ENCODE measurements at places on chromosomes 2 and 18.
A peak's percentile ranks its signal among the peaks of the same experiment; 100 is the strongest.

DNA sequence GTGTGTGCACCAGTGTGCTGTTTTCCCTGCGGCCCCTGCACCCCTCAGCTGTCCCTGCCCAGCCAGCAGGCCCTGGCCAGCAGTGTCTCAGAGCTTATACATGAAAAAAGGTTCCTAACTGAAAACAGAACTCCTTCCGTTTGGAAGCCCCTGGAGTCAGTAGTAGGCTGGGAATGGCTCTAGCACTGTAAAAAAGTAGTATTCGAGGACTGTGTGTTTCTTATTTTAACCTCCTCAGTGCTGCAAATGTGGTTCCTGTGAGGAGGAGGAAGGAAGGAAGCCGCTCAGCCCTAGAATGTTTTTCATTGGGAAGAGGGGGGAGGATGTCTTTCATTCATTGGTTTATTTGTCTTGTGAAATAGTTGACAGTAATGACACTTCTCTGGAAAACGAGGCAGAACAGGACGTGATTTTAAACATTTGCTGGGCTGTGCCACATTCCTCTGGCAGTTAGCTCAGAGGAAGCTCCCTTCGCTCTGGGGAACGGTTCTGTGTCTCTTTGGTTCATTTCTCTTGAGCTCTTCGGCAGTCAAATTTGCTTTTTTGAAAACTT, 103.5 kb downstream of the SPTBN1 start:
- DNase-seq, result no peak

DNA sequence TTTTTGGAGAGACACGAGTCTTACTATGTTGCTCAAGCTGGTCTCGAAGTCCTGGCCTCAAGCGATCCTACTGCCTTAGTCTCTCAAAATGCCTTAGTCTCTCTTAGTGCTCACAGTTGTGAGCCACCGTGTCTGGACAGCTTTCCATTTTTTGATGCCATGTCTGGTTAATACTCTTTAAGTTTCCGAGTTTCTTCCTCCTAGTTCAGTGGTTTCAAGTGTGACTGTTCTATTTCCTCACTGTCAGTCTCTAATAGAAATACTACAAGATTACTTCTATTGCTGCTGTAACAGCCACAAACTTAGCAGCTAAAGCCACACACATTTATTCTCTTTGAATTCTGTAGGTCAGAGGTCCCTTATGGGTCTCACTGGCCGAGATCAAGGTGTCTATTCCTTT, 125.1 kb upstream of the MGAT5 start:
- no peak for DNase-seq

DNA sequence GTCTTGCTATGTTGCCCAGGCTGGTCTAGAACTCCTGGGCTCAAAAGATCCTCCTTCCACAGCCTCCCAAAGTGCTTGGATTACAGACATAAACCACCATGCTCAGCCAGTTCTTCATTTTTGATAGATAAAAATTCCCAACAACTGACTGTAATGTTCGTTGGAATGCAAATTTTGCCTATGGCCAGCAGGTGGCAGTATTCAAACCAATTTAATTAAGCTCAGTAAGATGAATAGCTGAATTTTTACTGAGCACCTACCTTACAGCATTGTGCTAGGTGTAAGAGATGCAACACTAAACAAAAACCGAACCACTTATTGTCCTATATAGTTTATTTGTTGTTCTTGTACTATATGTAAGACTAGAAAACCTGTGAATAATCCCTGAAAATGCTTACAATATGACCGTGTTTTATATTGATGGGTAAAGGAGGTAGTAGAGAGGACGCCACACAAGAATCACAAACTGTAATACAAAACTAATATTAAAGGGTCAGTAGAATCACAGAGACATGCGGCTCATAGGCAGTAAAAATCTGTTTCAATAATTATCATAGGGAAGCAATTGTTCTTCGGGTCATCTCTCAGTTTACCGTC, 8.2 kb upstream of the TMEM182 start:
- DNase-seq, result no peak

DNA sequence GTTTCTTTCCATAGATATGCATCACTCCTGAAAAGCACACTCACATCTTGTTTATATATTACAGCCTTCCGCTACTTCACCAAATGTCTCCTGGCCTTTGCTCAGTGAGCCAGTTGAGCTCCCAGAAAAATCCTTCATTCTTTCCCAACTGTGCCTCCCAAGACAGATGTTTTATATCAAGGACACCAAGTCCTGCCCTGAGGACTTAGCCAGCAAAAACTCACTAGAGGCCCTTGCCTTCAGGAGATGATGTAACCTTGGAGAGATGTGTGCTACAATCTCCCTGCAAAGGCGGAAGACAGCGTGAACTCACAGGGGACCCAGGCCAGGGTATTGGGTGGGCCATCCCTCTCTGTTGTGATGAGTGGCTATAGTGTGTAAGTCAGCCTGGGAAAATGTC, 86.1 kb upstream of the CTAGE1 start:
- no peak for DNase-seq

- DNase-seq, result no peak
Observed at GRCh38 chr18:74229891-74230290, 61.9 kb downstream of the CYB5A start.

DNA sequence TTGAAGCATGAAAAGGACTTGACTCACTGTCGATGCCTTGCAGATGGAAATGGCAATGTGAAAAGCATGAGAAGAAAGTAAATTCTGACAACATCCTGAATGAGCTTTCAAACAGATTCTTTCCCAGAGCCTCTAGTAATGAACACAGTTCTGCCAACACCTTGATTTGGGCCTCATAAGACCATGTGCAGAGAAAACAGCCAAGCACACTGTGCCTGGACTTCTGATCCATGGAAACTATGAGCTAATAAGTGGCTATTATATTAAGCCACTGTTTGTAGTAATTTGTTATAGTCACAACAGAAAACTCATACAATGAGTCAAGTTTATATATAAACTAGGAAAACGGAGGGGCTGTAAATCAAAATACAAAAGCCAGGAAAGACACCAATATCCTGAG, 477.3 kb downstream of the MBD2 start:
- DNase-seq, result no peak

- DNase-seq, result no peak
Observed at GRCh38 chr2:54523324-54523959, 67.3 kb downstream of the SPTBN1 start.

DNA sequence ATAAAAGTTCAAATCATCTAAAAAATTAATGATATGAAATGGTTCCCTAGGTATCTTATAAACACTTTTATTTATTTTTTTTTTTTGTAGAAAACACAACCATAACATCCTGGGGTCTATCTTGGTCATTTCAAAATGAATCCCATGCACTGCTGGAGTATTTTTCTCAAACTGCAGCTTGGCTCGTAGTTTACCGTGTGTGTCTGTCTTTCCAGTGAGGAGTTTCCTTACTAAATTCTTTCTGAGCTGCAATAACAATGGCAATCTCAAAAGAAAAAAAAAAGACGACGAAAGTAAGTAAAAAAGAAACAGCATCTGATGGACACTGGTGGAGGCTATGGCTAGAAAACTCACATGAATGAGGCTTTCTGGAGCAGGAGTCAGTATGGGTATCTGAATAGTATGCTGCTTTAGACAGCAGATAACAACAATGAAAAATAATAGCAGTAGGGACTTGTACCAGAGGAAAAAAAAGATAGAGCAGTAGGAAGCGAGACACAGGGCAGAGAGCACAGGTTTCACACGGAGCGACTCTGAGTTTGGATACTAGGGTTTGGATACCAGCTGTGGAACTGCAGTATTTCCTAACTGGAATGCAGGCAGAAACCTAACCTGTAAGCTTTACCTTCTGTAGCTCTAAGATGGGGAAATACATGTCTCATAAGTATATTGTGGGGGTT, 43.5 kb downstream of the CALCRL start:
- no peak for DNase-seq

DNA sequence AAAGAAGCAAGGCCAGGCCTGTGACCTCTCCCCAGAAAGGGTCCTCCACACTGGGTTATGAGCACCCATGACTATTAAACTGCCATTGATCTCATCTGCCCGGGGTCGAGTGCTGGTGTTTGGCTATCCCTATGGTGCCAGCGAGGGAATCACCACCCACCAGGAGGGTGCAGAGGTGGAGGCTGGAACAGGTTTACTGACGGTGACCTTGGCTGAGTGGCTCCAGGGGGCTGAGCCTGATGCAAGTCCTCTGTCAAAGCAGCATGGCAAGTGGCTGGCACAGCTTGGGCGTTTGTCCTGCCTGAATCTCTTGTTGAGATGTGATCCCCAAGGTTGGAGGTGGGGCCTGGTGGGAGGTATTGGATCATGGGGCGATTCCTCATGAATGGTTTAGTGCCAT, 196.4 kb upstream of the HDAC4 start:
- peak; percentile 29 for DNase-seq

DNA sequence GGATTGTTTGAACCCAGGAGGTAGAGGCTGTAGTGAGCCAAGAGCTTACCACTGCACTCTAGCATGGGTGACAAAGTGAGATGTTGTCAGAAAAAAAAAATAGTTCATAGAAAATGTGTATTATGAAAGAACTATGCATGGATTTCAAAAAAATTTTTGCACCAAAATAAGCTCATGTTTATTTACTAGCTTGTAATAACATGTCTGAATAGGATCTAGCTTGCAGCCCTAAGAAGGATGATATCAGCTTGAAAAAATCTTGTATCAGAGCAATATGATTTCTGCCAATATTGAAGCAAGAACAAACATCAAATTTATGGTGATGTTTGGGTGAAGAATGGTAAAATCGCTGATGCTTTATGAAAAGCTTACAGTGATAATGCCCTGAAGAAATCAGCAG, 97.0 kb upstream of the RFX8 start:
- no peak for DNase-seq

GRCh38 chr18:58443671-58444070, 185.2 kb downstream of the ALPK2 start:
- no peak for DNase-seq

DNA sequence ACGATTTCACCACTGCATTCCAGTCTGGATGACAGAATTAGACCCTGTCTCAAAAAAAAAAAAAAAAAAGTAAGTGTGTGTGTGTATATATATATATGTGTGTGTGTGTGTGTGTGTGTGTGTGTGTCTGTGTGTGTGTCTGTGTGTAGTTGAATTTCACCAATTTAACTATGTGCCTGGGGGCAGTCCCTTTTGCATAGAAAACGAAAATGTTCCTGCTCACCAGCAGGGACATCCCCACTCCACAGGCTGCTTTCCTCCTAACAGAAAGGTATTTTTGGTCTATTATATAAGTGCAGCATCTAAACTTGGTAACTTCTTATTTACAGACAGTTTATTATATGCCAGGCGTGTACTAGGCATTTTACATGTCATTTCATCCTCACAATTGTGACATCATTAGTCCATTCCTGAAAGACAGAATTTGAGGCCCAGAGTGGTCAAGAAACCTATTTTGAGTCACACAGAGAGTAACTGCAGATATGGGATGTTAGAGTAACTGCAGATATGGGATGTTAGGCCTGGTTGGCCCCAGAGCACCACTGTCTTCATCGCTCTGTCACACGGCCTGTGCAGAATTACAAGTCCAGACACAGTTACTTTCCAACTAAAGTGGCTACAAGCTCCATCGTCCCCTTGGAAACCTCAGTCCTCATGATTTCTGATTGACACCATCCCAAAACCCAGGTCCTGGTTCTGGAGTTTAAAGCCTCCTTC, 9.3 kb upstream of the TTL start:
- DNase-seq, result no peak

DNA sequence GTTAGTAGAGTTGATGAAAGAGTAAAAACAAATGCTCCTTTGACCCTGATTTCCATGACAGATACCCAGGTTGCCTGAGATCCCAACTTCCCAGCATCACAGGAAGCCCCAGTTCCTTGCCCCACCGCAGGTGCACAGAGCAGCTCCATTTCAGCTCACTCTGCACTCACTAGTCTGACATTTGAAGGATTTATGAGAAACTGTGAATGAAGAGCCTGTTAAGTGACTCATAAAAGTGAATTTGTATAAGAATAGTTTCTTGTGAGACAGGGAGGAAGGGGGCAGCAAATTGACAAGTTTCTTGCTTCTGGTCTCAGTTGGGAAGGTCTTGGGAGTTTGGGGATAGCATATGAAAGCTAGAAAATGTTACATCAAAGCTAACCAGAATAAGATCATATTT, 248.7 kb upstream of the ATP5MC3 start:
- no peak for DNase-seq

DNA sequence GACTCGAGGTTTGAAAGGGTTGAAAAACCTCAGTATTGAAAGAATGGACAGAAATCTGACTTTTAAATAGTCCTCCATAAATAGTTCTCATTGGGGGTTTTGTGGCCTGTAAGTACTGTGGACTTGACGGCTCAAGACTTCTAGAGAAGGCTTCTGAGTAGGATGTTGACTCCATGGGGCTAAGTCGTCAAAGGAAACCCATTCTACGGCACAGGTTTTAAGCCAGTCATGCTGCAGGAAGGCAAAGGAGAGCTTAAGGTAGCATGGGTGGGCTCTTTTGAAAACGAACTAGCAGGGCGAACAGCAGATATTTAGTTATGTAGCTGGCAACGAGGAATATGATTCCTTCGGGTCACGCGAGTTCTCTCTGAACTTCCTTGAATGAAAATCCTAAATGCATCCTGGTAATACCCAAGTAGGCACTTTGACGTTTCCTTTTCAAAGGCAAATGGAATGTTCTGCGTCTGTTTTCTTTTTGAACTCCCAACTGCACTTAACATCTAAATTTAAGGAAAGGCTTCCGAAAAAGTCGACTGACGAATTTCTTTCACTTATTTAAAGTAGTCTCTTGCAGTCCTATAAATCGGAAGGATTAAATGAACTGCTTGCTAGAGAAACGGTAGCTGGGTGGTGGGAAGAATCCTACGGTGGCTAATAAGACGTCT, 1.1 kb upstream of the NEDD4L start:
- no peak for DNase-seq

GRCh38 chr2:118055512-118056164, 32.6 kb upstream of the INSIG2 start:
- DNase-seq, result no peak

DNA sequence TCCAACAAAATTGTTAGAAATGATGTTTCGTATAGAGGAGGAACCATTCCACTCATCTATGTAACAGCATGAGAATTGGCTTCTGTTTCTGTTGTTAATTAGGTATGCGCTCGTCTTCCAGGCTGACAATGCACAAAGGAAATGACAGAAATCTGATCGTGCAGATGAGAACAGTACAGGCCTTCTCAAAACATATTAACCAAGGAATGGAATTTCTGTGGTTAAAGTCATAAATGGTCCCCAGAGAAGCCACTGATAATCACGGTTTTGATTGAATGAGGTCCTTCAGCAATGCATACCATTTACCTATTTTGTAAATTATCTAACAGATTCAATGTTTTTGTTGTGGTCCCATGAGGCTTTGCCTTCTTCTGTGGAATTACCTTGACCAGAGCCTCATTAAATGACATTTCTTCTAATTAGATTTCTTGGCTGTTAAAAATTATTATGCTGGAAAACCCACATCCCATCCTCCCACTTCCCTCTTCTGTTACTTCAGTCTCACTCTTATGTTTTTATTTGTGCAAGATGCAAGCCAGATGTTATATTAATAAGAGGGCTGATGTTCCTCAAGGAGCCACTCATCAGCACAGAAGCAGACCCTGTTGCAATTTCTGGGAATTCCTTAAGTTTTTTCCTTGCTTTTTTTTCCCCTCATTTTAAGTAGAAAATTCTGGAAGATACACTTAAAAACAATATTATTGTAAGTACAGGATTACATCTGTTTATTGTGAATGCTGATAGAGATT, 395.8 kb downstream of the PID1 start:
- DNase-seq, result no peak

GRCh38 chr2:32711908-32712501, 84.2 kb downstream of the TTC27 start:
- no peak for DNase-seq

- DNase-seq, result no peak
Observed at GRCh38 chr2:198040835-198041234, 236.4 kb downstream of the PLCL1 start.

Data from RWPE2 (cell line).